Cardiac septum (tissue), 1 donor: ENCODE measurements at places on chromosomes 6 and 20.

GRCh38 chr6:139738801-139739455 is 364.5 kb upstream of the CITED2 start:
- DNase-seq, result no peak

- no peak for DNase-seq
Observed at GRCh38 chr6:99841297-99841696, 152.7 kb downstream of the MCHR2 start.

DNA sequence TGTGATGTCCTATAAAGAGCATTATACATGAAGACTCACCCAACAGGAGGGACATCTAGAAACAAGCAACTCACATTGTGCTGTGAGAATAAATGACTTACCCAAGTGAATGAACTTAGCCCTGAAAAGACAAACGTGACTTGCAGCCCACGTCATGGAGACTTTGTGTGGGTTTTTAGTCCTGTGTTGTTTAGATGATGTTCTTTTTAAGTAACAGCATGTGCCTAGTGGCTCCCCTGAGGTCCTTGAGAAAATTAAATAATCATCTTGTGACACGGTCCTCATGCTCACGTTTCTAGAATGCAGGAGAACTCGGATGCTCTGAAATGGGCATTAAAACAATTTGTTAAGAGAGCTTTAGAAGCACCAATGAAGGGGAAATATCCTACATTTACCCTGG is 165.1 kb downstream of the SASH1 start:
- no peak for DNase-seq

DNA sequence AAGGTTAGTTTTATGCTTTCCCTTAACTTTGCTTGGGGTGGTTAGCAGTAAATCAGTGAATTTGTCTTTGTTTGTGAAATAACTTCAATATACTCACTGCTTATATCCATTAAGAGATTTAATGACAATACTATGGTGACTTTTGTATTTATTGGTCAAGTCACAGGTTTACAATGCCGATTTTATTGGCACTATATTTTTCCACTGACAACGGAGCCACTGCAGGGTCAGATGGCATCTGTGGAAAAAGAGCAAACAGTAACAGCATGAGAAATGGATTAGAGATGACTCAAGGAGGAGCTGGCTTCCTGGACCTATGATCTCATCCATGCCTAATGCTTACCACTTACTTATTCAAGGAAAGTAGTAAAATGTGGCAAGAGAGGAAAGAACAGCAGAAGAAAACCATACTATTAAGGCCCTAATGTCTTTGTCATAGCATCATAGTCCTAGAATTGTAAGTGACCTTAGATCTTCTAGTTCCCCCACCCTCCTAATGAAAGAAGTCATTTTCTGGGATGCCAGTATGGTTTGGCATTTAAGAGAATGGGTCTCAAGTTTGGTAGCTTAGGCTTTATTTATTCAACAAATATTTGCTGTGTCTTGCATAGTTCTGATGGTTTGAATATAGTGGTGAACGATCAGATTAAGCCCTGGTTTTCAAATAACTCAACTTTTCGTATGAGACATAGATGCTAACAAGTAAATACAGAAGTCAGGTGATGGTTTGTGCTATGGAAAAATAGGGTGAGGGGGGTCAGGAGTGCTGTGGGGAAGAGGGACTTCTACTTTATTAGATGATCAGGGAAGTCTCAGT is 18.5 kb downstream of the RNF144B start:
- no peak for DNase-seq

GRCh38 chr6:397604-398003 is 6.1 kb downstream of the IRF4 start:
- peak; percentile 9 for DNase-seq

DNA sequence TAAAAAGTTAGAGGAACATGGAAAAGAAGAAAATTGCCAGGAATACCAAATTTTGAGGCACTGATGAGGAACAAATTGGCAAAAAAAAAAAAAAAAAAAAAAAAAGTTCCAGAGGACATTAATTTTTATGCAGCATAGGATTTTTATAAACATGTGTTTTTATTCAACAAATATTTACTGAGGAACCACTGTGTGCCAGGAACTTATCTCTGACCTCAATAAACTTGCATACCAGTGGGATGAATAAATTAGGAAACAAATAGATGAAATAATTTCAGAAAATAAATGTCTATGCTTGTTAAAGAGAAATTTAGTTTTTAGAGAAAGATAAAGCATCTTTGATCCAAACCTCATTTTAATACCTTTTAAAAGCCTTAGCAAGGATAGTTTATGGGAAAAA is 175.1 kb downstream of the PDE10A start:
- DNase-seq, result no peak

- no peak for DNase-seq
Observed at GRCh38 chr20:19552221-19553180, 205.6 kb upstream of the RIN2 start.

DNA sequence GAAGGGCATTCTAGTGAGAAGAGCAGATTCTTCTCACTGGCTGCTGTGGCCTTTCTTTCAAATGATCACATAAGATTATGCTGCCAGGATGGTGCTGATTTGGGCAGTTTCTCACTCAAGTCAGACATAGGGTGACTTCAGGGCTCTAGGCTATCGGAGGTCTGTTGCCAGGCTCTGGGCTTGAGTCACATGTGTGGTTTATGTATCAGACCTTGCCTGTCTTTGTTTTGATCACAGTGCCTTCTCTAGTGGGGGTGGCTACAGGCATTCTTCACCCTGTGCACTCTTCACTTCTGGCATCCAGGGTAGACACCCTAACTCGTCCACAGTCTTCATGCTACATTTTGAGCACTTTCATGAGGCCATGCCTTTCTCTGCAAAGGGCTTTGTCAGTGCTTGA is 823.7 kb upstream of the MAN1A1 start:
- DNase-seq, result no peak

DNA sequence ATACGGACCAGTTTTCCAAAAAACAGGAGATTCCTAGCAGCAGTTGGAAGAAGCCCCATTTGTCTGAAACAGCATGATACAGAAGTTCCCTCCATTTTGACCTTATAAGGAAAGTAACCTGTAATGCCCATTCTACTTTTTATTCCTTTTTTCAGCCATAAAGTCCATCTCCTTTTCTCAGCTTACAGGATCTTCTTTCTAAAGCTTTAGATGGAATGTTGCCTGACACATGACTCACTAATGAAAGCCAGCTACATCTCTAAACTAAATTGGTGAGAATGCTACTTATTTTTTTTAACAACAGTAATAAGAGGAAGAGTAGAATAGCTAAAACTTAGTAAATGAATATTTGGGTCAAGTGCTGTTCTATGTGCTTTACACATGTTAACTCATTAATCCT is 234.1 kb downstream of the CDH26 start:
- no peak for DNase-seq

DNA sequence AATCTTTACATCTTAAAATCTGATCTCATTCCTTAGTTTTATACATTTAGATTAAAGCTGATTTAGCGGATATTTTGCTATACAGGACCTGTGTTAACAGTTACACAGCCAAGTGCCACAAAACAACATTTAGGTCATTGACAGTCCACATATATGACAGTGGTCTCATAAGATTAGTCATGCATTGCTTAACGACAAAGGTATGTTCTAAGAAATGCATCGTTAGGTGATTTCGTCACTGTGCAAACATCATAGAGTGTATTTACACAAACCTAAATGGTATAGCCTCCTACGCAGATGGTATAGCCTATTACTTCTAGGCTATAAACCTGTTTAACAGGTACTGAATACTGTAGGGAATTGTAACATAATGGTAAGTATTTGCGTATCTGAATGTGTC is 21.6 kb downstream of the ADGRG6 start:
- DNase-seq, result no peak

GRCh38 chr6:52728394-52728793 is 34.9 kb downstream of the GSTA2 start:
- DNase-seq, result no peak

GRCh38 chr20:23408957-23409356 is 12.3 kb downstream of the NAPB start:
- DNase-seq, result no peak

- DNase-seq, result no peak
Observed at GRCh38 chr20:41308290-41308711, 9.2 kb downstream of the ZHX3 start.

DNA sequence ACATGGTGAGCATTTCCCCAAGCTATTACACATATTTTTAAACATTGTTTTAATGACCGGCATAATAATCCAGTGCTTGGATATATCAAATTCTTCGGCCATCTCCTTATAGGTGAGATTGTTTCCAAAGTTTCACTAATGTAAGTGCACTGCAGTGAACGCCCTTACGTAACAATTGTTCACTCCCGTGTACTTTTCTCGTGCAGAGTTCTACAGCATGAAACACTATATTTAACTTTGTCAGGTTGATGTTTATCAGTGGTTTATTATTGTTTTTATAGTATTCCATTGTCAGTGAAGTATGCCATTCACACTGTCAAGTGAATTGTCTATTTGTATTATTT is 3.4 kb upstream of the GZF1 start:
- no peak for DNase-seq

DNA sequence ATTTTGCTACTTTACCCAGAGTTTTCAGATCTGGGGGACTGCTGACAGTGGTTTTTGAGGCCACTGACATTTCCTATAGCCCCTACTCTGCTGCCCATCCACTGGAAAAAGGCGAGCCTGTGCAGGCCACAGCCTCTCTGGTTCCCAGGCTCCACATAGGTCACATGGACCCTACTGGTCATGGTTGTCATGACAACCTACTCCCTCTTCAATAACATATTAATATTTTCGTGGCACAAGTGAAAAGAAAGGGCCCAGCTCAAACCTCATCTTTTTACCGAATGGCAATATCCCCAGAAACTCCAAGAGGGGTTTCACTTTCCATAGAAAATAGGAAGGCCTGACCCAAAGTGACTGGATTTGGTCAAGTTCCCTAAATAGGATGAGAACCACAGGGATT is 11.0 kb upstream of the FOXO3 start:
- DNase-seq, result no peak

DNA sequence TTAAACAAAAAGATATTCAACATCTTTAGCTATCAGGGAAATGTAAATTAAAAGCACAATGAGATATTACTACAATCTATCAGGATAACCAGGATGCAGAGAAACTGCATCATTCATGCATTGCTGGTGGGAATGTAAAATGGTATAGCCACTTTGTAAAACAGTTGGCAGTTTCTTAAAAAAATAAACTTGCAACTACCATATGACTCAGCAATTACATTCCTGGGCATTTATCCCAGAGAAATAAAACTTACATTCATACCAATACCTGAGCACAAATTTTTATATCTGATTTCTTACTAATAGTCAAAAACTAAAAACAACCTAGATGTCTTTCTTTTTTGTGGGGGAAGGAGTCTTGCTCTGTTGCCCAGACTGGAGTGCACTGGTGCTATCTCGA is 190.3 kb upstream of the TAB2 start:
- no peak for DNase-seq

GRCh38 chr6:113048741-113049140 is 701.6 kb downstream of the RFPL4B start:
- no peak for DNase-seq

DNA sequence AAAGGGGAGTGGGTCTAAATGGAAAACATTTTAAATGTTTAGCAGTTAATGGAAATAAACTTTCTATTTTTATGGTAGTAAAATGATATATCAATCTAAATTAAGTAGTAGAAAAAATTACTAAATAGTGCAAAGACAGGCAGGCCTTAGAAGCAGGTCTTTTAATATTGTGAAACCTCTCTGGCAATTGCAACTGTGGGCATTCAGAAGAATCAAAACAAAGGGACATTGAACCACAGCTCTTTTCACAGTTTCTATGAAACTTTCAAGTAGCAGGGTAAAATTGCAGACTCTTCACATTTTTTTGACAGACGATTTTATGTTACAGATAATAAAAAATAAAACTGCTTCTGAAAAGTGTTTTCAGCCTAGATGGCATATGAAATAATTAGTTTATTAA is 533.7 kb downstream of the BCKDHB start:
- no peak for DNase-seq

- DNase-seq, result no peak
Observed at GRCh38 chr6:151376440-151376839, 14.9 kb downstream of the ZBTB2 start.

- DNase-seq, result no peak
Observed at GRCh38 chr6:1170794-1171193, 141.1 kb upstream of the FOXQ1 start.

- DNase-seq, result no peak
Observed at GRCh38 chr20:52439375-52439774, 247.8 kb upstream of the ZFP64 start.

DNA sequence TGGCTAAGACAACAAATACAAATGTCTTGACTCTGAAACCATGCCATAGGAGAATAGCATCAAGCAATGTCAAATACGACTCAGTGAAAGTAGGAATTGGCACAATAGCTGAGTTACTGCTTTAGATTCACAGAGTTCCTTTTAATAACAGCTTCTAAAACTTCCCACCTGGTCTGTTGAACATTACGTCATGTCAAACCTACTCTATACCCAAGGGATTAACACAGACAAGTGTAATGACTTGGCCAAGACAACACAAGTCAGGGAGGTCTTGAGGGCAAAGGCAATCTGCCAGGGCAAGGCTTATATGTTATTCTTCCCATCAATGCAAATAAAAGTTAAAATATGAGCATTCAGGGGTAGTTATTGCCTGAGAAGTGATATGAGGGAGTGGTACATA is 265.1 kb upstream of the PRDM1 start:
- DNase-seq, result no peak

DNA sequence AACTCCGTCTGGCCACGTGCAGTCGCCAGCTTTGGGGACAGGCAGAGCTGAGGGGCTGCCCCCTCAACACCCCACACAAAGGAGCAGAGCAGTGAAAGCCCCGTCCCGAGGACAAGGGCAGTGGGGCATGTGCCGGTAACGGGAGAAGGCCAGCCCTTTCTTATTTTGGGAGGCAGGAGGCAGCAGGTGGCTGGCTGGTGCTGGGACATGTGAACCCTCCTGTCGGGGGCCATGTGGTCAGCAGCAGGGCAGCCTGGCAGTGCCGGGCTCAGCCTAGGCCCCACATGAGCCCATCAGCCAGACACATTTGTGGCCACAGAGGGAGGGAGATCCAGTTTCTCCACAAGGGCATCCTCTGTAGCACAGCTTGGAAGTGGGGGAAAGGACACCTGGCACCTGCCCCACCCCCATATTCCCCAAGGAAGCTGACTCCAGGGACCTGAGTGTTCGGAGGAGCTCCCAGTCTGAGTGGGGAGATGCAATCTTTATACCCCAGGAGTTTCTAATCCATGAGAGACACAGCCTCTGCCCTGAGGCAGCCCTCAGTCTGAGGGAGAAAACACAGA is 137.6 kb downstream of the MRPL14 start:
- DNase-seq, result no peak

GRCh38 chr6:31689249-31690110 is 8.6 kb upstream of the LY6G5C start:
- DNase-seq, result no peak

- no peak for DNase-seq
Observed at GRCh38 chr20:32470940-32471339, 112.8 kb downstream of the ASXL1 start.

GRCh38 chr20:4158466-4159050 is 143.2 kb upstream of the RNF24 start:
- no peak for DNase-seq

GRCh38 chr20:11080010-11080409 is 406.2 kb upstream of the JAG1 start:
- no peak for DNase-seq
